Activated naive CD8-positive, alpha-beta T cell treated with anti-CD3 and anti-CD28 coated beads for 36 hours (primary cell): ENCODE measurements at places on chromosomes 7 and 10. TPM values are rescaled to one million over a fixed set of nuclear protein-coding genes. Genes with fewer than 3 reads are reported as not detected.

EN2 gene
- not detected for total RNA-seq

SORCS1 gene
- total RNA-seq = not detected

C10orf53 gene
- not detected for total RNA-seq

WNT16 gene
- total RNA-seq = not detected

ASB15 gene
- total RNA-seq = not detected

POLR1F gene
- 40.5 TPM for total RNA-seq
